ENCODE measurements at places on chromosomes 11 and 22.

DNA sequence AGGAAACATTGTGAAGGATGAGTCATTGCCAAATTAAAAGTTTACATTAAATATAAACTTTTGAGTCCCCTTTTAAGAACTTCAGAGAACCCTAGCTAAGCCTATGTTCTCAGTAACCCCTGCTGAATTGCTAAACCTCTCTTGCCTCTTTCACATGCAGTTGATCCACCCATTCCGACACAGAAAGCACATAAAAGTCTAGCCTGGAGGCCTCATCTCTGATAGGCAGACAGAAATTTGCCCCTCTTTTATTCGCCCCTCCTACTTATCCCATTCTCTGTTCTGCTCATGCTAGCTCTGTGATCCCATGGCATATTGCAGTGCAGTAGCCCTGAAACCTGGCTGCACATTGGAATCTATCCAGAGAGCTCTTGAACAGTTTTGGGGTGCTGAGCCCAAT is 58.2 kb upstream of the PDE3B start:
- DNase-seq = no peak

- no peak for DNase-seq
These were observed 100.4 kb upstream of the PARVA start for GRCh38 chr11:12276831-12277475.

DNA sequence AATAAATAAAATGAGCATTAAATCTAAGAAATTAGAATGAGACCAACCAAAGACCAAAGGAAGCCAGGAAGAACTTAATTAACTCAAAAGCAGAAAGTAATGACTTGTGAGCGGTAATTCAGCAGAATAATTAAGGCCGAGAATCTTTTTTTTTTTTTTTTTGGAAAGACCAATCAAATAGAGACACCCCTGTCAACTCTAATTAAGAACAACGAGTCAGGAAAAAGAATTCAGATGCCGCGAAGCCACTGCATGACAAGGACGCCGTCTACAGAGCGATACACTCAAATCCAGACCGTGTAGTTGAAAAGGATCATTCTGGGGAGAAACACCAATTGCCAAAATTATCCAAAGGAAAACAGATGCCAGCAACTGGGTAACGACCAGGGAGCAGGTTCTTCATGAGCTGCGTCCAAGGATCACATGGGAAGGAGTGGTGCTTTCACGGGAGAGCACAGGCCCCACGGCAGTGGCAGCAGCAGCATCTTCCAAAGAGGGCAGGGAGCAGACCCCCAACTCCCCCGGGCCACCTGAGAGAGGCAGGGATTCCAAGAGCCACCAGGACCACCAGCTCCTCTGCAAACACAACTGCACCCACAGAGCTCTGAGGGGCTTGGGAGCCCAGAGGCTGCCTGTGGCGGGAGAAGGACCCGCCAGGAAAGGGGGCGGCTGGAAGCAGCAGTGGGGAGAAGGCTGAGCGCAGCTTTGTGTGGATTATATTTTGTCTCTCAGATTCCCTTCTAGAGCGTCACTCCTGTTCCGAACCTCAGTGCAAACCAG is 469.8 kb downstream of the BRD1 start:
- no peak for DNase-seq

DNA sequence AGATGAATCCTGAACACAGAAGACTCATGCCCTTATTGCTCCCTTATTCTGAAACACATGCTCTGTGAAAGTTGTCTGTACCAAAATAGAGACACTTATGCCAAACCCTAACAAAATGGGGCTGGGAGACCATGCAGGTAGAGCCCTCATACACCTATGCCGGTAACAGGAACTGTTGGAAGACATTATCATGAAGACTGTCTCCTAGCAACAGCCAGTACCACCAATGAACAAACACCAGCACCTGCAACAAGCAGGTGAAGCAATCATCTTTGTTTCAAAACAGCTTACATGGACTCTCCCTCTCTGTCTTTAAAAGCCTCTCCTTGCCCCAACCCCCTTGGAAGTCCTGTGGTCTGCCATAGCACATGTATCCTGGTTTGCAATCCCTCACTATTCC is 17.2 kb downstream of the SLC5A4 start:
- no peak for DNase-seq

- DNase-seq = peak; percentile 3
These were observed 35.2 kb upstream of the TRIM29 start for GRCh38 chr11:120173019-120173705.

DNA sequence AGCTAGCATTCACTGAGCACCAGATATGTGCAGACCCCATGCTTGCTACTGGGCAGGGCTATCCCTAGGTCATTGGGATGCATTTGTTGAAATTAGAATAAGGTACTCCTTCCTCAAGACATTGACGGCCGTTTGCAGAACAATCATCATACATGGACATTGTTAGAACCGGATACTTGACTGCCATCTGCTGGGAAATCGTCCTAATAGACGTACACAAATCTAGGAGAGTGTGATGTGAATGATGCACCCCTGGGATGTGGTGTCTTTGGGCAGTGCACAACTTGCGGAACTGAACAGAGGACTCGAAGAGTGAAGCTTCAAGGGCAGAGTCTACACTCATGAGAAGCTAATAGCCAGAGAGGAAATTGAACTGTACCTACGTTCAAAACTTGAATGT is 35.9 kb downstream of the MYO18B start:
- DNase-seq = no peak

DNA sequence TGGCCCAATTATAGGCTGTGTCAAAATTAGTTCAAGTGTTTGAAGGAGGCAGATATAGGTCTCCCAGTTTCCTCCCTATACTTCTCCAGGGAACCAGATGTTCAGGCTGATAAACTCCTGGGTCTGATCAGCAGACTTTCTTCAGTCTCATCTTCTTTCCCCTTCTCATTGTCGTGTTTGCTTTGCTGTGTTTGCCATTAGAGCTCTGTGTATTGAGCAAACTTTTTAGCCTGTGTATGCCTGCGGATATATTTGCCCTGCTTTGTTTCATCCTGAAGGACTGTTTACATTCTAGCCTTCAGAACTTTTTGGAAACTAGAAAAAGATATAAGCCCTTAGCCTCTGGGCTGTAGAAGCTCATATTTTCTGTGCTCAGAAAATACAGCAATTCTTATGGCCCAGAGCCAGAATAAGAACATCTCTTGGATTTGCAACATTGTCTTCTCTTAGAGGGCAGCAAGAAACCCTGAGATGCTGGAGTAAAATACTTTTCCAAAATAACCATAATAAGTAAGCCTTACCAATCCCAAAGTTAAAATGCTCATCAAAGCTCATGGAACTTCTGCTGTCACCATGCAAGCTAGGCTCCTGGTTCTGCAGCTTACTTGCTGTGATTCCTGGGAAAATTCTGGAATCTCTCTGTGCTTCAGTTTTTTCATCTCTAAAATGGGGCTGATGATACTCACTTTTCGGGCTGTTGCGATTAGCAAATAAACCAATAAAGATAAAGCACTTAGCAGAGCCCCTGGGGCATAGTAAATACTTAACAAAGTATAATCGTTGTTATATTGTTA is 34.1 kb upstream of the ME3 start:
- no peak for DNase-seq

- no peak for DNase-seq
These were observed 1.1 kb upstream of the SHISA8 start for GRCh38 chr22:41915786-41916493.

GRCh38 chr11:126898802-126899201 is 101.8 kb downstream of the KIRREL3 start:
- DNase-seq = no peak

DNA sequence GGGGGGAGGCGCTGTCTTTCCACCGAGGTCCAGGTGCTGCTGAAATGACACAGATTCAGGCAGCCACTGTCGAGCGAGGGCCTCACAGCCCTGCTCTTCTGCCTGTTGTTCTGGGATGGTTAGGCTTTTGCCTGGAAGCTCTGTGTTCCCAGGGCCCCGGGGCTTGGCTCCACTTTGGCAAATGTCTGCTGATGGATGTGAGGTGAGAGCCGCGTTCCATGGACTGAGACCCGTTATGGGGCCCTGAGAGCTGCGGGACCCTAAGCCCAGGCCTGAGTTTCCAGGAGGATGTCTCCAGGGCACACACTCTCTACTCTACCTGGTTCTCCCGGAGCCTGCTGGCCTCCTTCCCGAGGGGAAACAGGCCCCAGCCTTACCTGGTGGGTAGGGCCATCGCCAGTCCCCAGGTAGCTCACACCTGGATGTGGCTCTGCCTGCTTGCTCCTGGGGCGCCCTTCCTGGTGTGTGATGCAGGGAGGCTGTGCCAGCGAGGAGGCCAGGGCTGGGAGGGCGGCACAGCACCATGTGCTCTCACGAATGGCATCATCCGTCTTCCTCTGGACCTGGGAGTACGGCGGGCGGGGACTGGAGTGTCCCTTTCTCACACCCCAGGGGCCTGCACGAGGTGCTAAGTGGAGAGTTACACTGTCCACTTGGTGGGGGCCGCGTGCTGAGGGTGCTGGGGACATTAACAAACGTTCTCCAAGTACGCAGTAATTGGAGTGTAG is 435.5 kb downstream of the TBC1D22A start:
- DNase-seq = peak; percentile 2

- no peak for DNase-seq
These were observed 10.7 kb downstream of the LSP1 start for GRCh38 chr11:1863352-1864216.

DNA sequence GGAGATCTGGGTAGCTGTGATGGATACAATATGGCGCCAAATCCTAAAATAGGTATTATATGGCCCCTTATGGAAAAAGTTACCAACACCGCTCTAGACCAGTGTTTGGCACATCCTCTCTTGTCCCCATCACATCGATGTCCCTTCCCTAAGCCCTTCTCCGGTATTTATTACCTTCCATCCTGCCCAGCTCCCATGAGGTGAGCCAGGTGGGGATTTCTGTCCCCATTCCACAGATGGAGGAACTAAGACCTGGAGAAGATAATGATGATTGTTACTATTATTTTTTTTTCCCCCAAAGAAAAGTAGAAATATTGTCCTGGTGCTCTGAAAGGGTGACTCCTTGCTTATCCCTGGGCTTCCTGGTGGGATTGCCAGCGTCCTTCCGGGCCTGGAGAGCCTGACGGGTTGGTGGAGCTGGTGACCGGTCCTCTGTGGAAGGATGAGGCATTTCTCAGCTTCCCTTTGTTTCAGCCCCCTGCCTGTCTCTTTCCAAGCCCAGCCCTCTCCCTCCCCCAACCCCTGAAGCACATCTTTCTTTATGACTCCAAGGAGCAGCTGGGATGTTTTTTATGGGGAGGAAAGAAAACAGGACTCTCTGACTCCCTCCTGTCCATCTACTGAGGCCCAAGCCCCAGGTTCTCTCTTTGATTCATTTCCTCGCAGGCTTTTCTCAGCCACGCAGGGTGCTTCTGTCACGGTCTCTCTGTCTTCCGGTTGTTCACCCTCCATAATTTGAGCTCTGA is 65.4 kb downstream of the TP53I11 start:
- no peak for DNase-seq

GRCh38 chr22:36963302-36963701 is 49.9 kb downstream of the CSF2RB start:
- DNase-seq = no peak

DNA sequence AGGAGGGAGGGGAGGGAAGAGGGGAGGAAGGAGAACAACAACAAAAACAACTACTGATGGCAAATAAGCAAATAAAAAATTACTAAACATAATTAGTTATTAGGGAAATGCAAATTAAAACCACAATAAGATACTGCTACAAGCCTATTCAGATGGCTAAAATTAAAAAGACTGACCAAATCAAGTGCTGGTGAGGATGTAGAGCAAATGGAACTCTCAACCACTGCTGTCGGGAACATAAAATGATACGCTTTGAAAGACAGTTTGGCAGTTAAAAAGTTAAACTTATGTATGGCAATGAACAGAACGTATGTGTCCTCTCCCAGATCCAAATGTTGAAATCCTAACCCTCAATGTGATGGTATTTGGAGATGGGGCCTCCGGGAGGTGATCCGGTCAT is 85.7 kb downstream of the PHF21B start:
- DNase-seq = no peak

GRCh38 chr22:45254789-45255278 is 14.1 kb upstream of the KIAA0930 start:
- DNase-seq = no peak

GRCh38 chr11:97684486-97685439 is 1295.0 kb downstream of the JRKL start:
- no peak for DNase-seq

- no peak for DNase-seq
These were observed 17.8 kb upstream of the TP53I11 start for GRCh38 chr11:44968510-44968909.

GRCh38 chr11:68181719-68182451 is 31.2 kb downstream of the KMT5B start:
- no peak for DNase-seq

DNA sequence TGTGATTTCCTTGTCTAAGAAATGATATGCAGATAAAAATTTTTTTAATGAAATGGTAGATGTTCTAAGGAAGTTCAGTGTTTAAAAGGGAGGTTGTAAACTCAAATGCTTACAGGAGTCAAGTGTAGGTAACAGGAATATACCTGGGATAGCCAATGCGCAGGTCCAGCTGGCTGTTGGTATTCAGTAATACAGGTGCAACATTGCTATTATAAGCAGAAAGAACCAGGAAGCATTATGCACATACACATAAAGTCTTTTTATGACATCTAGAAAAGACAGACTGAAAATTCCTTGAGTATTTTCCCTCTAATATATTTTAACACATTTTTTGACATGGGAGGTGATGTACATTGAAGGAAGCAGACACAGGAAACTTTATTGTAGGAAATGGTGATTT is 43.6 kb upstream of the B3GNT6 start:
- DNase-seq = no peak

- no peak for DNase-seq
These were observed 155.1 kb upstream of the SOX6 start for GRCh38 chr11:16511116-16512114.

DNA sequence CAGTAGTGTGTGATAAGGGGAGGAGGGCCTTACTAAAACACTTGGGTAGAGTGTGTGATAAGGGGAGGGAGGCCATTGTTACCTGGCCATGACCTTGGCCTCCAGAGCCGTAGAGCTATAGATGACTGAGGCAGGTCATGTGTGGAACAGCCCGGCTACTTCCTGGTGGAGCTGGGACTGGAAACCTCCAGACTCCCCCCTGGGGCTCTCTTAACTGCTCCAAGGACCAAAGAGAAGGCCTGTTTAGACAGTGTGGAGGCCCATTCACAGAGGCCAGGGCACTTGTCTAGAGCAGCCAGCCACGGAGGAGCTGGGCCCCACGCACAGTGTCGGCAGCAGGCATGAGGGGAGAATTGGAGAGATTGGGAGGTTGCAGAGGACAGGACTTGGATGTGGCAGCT is 12.5 kb upstream of the MICALL1 start:
- DNase-seq = no peak

DNA sequence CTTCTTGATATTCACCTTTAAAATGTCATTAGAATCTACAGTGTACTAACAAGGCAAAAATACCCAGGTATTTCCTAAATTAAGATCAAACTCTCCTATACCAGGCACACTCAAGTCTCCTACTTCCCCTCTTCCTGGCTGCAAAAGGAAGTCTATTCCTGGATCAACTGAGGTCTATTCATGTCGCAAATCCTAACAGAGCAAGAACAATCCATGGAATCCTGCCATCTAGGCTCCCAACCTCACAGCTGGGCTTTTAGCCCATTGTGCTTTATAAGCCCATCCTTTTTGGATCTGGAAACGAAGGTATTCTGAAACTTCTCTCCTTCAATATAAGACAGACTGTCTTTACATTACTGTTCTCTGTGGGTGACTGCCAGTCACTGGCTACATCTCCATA is 161.8 kb downstream of the SOX6 start:
- no peak for DNase-seq
